ENCODE measurements at places on chromosomes 7 and 10.

- no peak for DNase-seq
Observed at GRCh38 chr10:72370201-72370722, 15.5 kb upstream of the DNAJB12 start.

- DNase-seq, result no peak
Observed at GRCh38 chr10:71713135-71714030, 6.2 kb downstream of the C10orf105 start.

DNA sequence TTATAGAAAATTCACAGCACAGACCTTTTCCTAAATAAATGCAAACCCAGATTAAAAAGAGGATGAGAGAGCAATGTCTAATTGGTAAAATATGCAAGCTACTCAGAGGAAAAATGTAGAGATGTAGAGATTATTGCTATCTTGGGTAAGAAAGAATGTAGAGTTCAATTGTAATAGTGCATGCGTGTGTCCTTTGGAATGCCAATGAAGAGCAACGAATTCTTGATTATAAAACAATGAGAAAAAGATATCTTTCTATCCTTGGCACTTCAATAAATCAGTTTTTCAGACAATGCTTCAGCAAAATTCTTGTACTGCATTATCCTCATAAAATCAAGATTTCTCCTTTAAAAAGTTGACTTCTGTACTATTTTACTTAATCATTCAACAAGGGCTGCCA is 50.9 kb downstream of the SEMA3D start:
- no peak for DNase-seq

- DNase-seq, result no peak
Observed at GRCh38 chr7:38775506-38776175, 133.3 kb downstream of the VPS41 start.

DNA sequence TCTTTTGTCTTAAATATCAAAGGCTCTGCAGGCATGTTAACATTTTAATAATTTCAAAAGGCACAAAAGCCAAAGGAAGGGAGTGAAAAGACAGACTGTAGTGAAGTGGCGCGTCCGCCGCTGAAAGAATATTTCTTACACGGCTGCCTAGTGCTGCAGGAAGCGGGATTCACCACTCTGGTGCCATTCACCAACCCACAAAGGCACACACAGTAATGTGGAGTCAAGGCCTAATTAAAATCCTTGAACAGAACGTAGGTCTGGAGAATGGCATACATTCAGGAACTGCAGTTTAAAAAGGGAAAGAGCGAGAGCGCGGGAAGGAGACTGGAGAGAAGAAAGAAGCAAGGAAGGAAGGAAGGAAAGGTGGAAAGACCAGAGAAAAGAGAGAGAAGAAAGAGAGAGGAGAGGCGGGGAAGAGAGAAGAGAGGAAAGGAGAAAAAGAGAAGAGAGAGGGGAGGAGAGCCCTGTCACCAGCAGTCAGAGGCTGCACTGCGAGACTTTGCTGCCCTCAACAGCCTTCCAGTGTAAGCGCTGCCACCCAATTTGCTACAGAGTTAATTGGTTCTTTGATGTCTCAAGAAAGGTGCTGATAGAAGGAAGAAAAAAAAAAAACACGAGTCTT is 554.0 kb downstream of the MDFIC start:
- peak; percentile 34 for DNase-seq

DNA sequence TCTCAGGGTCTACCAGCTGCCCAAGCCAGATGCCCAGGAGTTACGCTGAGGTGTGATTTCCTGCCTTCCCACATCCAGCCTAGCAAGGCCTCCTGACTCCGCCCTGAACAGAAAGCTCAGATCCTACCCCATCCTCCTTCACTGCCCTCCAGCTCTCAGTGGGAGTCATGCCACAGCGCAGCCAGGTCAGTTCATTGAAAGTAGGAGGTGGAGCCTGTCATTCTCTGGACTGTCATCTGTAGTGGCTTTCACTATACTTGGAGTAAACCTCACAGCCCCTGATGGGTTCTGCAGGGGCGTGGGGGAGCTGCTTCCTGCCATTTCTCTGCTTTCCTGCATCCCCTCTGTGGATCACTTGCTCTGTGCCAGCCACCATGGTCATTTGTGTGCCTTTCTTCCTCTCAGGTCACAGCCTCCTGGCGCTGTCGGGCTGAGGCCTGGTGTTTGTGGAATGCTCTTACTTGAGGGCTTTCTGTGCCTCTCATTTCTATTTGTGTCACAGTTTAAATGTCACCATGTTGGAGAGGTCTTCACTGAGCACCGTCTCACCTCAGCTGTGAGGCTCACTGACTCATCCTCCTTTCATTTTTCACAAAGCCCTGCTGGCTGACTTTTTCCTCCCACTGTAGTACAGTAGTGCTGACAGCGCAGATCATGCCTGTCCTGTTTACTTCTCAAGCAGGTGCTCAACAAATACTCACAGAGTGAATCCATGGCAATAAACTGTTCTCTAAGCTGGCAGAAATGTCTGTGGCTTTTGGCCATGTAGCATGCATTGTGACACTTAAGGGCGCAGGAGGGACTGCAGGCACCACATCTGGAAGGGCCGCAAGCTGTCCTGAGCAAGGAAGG is 61.0 kb upstream of the TMEM248 start:
- peak; percentile 97 for DNase-seq

DNA sequence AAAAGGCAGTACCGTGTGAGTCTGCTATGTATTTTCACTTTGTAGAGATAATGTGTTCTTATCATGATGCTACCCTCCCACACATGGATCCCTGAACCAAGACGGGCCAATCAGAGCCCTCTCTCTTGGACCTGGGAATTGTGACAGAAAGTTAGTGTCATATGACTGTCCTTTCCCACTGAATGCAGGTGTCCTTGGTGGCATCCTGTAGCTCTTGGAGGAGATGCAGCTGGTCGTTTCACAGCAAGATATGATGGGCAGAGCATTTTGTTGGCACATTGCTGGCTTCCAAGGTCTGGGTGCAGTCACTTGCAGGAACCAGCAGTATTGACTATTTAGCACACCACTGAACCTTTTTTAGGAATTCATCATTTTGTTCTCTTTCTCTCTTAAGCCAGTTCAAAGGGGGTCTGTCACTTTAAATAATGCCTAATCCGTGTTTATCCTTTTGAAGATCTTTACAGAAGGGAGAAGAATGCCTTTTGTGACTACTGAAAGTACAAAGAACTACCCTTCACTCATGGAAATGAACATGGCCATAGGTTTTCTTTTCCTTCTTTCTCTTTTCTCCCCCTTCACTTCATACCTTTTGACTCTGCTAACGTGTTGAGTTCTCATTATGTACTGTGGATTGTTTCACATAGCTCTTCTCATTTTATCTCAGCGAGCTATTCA is 125.1 kb downstream of the PLXDC2 start:
- DNase-seq, result no peak

DNA sequence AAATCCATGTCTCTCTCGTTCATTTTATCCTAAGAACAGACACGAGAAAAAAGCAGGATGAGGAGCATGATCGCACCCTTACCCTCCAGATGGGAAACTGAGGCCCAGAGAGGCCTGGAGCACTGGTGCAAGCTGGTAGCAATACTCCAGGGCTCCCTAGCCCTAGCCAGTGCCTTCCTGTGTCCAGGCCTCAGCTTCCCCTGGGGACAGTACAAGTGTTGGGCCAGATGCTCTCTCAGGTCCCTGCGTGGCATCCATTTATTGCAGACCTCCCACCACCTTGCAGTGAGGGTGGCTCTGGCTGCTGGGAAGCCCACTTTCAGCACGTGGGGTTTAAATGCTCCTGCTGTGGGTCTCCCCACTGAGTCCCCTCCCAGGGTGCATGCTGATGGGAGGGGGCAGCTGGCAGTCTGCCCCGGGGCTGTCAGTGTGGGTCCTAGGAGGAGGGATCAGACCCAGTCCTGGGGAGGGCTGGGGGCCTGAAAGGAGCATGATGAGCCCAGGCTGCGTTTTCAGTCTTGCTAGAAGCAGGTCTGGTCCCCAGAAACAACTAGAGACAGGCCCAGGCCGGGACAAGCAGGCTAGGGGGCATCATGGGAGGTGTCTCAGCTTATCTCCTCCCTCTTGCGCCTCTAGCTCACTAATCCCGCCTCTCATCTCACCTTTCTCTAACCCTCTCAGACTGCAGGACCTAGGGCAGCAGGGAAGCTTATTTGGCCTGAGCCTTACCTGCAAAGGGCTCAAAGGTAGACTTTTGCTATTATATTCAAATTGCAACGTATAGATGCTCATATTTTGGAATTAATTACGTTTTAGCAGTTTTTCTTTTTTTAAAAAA is 662 bp upstream of the PPIF start:
- DNase-seq, result no peak

DNA sequence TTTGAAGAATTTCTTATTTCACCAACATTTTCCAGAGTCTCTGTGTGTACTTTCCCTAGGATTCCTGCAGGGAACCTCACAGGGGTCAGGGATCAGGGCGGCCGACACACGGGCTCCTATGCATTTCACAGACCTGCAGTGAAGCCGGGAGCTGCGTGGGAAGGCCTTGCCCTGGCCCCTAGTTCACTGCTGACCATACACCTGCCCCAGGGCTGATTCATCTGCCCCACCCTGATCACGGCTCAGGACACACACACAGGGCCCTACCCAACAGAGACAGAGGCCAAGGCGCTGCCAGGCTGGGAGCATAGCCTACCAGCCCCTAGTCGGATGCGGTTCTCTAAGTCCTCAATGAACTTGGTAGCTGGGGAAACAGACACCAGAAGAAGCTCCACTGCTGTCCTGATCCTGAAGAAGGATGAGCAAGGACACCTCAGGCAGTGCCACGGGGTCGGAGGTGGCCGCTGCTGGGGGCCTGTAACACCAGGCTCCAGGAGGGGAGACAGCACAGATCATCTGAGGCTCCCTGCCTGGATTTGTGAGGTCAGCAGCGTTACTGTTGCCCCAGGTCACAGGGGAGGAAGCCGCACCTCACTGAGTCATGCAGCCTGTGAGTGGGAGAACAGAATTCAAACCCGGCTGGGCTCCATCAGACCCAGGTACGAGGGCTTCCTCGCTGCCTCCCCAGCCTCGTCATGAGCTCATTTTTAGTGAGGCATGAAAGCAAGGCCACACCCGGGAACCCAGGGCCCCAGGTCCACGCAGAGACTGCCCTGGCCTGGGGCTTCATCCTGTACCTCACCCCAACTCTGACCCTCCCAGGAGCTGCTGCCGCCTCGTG is 278.8 kb upstream of the PPP2R2D start:
- DNase-seq, result no peak

GRCh38 chr7:37663693-37664092 is 19.9 kb upstream of the GPR141 start:
- DNase-seq, result no peak

DNA sequence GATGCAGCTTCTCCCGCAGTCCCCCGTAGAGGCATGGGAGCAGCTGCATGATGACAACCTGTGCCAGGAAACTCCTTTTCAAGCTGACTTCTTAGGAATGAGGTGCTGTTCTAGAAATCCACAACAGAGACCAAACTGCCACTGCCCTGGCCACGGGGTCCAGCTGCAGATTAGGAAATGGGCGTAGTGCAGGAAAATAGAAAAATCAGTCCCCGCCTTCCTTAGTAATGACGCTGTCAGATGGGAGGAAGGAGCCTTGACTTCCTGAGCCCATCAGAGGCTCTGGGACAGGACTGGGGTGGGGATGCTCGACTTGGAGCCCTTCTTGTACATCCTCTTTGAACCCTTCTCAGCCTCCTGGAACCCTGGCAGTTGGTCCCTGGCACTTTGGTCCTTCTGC is 227.8 kb upstream of the GRB10 start:
- no peak for DNase-seq

DNA sequence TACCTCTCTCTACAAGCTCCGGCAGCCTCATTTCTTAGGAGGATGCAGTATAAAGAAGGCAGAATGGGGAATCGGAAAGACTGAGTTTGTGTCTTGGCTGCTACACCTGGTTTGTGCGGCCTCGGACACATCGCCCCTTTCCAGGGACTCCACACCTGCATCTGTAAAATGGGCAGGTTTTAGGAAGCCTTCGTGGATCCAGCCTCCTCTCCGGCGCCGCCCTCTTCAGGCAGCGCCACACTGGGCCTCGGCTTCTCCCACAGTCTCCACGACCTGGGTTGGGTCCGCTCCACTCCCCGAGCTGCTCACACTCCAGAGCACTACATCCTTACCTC is 341 bp downstream of the GOT1 start:
- no peak for DNase-seq

- DNase-seq, result no peak
Observed at GRCh38 chr10:129965425-129965808, 1.3 kb upstream of the EBF3 start.

- DNase-seq, result no peak
Observed at GRCh38 chr10:120426306-120426705, 30.7 kb upstream of the PLPP4 start.

DNA sequence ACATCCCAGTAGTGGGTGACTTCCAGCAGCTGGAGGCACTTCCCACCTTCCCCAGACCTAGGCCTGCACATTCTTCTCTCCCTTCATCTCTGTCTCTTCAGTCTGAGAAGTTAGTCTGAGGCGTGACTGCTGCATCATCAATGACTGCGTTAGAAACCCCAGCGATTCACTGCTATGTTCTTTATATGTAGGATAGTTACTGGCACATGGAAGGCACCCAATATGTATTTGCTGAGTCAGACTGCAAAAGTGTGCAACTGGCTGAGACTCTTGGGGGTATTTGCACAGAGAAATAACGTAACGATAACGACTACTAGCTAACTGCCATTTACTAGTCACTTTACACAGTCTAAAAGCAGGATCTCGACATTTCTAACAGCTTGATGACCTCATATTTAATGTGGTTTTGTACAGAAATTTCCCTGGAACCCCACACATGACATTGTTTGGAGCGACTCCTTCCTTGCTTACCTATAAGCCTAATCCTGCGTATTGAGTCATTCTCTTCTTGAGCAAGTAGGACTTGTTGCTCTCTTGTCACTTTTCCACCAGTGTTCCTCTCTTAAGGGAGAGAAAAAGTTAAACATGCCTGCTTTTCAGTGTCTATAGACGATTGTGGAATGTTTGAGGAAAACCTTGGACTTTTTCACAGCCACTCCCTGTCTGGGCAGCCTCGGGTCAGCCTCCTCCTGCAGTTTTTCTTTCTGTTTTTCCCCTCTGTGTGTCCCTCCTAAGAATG is 45.5 kb downstream of the THNSL1 start:
- no peak for DNase-seq

DNA sequence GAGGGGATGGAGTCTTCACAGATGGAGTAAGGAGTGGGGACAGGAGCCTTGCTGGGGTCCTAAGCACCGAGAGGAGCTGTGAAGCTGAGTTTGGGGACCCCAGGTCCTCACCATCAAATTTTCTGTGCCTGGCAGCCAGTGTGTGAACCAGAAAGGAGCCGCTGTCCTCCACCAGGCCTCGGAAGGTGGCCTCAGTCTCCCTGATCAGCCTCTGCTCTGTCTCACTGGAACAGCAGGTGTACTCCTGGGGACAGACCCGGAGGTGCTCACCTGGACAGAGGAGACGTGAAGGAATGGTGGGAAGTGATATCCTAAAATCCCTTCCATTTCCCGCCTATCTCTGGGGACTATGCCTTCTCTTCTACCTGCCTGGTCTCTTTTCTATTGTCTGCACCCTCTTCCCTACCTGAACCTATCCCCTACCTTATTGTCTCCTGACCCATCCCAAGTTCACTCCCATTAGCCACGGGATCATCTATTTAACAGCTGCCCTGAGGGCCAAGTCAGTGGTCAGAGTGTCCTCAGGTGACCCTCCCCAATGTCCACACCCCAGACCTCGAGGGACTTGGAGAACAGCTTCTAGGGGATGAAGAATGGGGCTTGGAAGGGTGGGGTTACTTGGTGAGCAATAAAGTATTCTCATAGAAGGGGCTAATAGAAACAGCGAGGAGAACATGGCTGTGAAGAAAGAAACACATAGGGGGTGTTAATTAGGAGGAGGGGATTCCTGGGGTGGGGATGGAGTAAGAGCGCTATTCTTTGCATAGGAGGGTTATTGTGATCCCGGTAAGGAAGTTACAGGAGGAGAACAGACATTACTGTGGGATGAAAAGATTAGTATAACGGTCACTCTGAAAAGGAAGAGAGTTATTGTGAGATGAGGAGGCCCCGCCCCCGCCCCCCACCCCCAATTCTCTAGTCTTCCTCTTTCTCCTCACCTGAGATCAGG is 811 bp downstream of the GPC2 start:
- DNase-seq, result no peak
